Stimulated activated CD4-positive, alpha-beta T cell treated with anti-CD3 and anti-CD28 coated beads, Interleukin-1b, Interleukin-23, amount 100 ng/mL, for 24 hours (primary cell): ENCODE measurements at places on chromosomes 7 and 10.

DNA sequence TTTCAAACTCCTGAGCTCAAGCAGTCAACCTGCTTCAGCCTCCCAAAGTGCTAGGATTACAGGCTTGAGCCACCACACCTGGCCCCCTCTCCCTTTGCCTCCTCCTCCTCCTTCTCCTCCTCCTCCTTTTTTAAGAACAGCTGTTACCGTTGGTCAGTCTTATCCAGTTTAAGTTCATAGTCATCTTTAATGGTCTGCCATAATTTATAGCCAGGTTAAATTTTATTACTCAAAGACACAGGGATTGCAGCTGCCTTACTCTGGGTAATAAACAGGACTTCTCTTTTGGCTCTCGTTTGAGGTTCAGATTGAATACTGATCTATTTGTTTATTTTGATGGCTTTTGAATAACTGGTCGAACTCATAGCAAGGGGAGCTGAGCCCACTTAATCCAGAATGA, 35.2 kb downstream of the ATOH7 start:
- DNase-seq, result no peak

- DNase-seq, result no peak
Observed at GRCh38 chr10:59279476-59279875, 82.9 kb downstream of the FAM13C start.

DNA sequence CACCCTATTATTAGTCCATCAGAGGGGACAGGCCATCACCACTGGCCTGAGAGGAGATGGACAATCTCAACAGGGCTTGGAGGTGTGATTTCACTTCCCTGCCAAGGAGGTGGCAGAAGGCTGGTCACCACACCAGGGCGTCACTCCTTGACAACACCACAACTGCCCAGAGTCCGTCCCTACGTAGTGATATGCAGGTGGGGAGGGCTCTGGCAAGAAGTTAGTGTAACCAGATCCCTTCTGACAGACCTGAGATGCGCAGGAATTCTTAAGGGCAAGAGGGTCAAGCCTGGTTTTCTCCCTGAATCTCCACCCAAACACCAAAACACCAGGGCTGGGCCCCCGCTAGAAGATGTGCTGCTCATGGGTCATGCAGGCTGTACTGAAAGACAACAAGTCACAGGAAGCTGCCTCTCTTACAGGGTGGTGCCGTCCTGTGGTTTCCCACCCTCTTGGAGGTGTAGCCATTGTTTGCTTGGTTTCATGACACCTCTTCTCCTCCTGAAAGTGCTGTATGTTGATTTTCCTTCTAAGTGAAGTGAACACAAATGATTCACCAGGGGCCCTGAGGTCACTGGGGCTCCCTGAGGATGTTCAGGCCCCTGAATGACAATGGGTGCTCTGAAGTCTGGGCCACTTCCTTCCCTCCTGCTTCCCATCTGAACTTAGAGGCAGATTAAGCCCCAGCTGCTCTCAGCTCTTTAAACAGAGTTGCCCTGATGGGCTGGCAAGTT, 27.1 kb downstream of the ATXN7L1 start:
- peak; percentile 26 for DNase-seq

GRCh38 chr7:30371321-30371720, 86.9 kb downstream of the ZNRF2 start:
- DNase-seq, result no peak

DNA sequence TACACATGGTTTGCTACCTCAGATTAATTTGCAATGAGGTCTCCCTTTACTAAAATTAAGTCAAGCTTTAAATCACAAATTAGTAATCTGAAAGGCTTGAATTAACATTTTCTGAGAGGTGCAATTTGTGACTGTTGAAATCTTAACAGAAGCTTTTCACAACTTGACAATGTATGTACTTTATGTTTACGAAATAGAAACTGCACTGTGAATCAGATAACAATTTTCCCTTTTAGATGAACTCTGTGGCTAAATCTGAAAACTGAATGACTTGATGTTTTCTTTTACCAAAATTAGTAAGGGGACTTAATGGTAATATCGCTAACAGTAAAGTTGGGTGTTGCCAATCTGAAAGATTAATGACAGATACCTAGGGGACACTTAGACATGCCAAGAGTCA, 197.6 kb downstream of the RAPGEF5 start:
- no peak for DNase-seq

- no peak for DNase-seq
Observed at GRCh38 chr7:150974468-150975391, 3.4 kb downstream of the KCNH2 start.

GRCh38 chr7:12601302-12601869, 30.9 kb downstream of the SCIN start:
- DNase-seq, result no peak

DNA sequence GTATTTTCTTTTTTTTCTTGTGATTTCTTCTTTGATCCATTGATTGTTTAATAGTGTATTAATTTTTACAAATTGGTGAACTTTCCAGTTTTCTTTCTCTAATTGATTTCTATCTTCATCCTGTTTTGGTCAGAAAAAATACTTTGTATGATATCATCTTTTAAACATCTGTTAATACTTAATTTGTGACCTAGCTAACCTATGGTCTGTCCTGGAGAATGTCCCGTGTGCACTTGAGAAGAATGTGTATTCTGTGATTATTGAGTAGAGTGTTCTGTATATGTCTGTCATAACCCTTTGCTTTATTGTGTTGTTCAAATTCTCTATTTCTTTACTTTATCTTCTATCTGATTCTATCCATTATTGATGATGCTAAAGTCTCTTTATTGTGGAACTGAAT, 65.8 kb upstream of the ZEB1 start:
- DNase-seq, result no peak

DNA sequence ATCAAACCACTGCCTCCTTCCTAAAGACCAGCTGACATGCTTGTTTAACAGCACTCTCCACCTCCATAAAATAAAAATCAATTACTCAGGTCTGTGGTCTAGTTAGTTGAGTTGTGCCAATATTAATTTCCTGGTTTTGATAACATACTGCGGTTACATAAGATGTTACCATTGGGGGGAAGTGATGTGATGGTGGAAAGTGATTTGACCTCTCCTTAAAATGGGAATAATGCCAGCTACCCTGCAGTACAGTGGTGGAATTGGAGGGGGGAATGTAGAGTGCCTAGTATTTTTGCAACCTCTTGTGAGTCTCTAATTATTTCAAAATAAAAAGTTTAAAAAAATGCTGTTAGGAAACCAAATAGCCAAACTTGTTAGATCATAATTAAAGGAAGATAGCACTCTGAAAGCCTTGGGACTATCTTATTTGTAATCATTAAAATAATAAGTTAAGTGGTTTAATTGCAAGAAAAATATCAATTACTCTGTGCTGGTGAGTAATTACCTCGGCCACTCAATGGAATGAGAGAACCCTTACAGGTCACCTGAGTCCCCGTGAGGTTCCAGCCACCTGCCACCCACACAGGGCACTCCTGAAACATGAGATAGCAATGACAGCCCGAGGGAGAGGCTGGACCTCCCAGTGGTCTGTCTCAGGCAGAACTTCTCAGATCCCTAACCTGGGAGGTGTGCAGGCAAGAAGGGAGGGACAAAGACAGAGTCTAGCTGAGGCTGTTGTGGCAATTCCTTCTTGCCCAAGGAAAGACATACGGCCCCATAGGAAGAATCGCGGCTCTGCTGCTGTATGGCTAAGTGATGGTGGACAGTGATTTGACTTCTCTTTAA, 94.1 kb downstream of the SH3PXD2A start:
- DNase-seq, result no peak

- DNase-seq, result no peak
Observed at GRCh38 chr10:96626795-96627194, 40.0 kb upstream of the TM9SF3 start.

DNA sequence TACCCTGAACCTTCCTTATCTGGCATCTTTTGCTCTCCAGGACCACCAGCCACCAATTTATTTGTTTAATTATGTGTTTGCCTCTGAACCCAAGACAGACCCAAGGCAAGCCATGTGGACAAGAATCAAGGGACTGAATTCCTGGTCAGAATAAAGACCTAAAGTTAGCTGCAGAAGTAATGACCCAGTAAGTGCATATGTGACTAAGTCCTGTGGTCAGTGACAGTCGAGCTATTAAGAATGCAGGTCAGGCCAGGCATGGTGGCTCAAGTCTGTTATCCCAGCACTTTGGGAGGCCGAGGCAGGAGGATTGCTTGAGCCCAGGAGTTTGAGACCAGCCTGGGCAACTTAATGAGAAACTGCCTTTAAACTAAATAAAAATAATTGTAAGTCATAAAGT, 139.4 kb downstream of the CCDC71L start:
- DNase-seq, result no peak

DNA sequence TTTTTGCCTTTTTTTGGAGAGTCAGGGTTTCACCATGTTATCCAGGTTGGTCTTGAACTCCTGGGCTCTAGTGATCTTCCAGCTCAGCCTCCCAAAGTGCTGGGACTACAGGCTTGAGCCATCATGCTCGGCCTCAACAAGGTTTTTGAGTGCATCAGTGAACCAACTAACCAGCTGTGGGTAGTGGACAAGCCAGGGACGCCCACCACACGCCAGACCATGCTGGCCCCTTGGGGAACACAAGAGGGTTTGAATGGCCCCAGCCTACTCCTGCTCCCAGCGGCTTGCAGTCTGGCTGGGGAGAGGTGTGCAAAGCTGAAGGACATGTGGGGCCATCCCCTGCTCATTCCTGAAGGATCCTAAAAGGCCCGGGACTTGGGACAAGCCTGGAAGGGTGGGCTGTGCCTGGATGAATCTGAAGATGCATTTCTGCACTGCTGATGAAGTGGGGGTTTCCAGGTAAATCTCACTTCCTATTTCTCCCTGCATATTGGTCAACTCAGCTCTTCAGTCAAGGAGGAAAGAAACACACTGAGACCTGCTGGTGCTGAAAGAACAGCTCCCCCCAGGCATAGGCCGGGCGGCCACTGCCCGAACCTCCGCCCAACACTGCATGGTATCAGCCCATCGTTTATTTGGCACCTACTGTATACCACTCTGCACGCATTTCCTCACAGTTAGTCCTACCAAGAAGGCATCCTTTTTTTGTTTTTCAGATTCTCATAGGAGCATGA, 6.9 kb downstream of the MMD2 start:
- no peak for DNase-seq

DNA sequence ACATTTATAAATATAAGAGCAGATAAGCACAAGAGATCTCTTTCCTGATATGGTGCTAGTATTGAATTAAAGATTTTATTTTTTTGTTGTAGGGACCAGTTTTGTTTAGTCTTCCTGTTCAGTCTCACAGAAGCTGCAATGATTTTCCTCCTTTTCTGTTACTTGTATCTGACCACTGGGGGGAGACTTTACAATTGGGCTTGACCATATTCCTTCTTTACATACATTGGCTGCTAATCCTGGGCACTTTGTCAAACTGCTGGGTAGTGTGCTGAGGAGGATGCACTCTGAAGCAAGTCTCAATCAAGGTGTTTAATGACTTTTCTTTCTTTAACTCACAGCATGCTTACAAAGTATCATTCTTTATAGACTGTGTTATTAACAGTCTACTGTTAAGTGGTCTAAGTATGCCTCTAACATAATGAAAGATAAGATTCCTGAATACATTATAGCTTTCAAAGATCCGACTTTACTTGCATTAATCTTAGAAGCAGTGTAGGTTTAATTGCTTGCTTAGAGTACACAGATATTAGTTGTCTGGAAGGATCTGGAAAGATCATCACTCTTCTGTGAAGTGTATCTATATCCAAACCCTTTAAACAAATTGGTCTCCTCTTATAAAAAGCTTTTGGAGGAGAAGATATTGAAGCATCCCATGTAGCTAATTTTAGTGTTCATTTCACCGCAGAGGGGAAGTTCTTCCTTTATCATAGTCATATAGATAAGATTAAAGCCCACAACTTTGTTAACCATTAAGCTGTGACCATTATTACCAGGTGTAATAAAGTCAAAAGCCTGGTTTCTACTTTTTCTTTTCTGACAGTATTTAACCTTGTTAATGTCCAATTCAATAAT, 3.1 kb downstream of the PALS2 start:
- DNase-seq, result no peak

DNA sequence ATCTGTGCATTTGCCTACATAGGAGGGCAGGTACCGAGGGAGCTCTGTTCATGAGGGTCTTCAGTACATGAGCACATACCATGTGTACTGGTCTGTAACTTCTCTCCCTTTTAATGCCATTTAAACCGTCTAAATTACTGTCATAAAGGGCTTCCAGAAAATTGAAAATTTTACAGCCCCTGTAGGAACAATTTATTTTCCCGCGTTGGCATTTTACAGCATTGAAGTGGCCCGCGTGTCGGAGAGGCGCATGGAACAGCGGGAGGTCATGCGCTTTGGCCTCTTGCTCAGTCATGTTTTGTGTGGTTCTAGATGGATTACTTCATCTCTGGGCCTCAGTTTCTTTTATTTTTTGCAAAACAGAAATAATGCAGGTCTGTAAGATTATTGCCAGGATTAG, 9.8 kb downstream of the WIPI2 start:
- no peak for DNase-seq

DNA sequence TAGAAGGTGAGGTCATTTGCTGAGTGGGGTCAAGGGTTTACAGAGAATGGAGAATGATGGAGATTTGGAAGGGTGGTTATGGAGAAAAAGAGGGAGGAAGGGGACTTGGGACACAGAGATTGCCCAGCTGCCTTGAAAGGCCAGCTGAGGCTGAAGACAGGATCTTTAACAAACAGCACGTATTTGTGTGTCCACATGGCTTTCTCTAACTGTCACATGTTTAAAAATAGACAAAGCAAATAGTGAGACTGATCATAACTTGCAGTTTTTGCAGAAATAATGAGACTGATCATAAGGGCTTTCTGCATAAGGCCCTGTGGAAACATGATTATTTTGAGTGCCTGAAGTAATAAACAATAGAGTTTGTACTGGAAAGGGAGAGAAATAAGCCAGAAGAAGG, 212.7 kb downstream of the HDAC9 start:
- DNase-seq, result no peak

- DNase-seq, result no peak
Observed at GRCh38 chr7:148146346-148146745, 444.2 kb upstream of the C7orf33 start.

DNA sequence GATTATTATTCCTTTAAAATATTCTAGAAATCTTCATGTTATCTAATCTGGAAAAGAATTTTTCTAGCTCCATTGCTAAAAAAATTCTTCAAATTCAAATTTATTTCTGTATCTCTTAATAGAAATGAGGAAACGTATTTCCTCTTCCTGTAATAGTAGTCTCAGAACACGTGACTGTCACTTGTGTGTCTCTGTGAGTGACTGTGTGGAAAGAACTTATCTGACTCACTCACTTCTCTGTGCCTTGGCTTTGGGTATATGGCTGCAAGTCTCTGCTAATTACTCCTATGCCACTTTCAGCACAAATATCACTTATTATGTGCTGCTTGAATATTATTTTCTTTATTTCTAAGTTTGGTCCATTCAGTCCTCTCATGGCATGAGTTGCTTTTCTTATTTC, 132.7 kb downstream of the CNTNAP2 start:
- no peak for DNase-seq

GRCh38 chr7:130560972-130561371, 69.1 kb downstream of the MEST start:
- DNase-seq, result no peak

DNA sequence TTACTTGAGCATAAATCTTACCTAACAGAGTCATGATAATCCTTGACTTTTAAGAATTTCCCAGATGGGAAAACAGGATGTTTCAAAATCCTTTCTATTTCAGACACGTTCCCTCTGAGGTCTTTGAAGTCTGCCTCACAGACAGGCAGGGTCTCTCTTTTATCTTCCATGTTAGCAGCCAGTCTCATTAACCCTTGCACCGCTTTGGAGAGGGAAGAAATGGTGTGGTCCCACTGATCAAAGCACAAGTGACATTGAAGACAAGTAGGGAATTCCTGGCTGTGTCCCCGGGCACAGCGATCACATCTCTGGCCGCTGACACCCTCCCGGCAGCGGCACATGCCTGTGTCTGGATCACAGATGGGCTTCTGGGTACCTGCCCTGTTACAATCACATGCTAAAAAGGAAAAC, 52.7 kb upstream of the LAMB1 start:
- DNase-seq, result no peak
